ENCODE measurements at places on chromosomes 12 and 14. TPM values are rescaled to one million over a fixed set of nuclear protein-coding genes. Genes with fewer than 3 reads are reported as not detected.

- no peak overlapping the region for H3K4me3 ChIP-seq
- H3K27ac ChIP-seq = no peak overlapping the region
- H3K4me1 ChIP-seq = no peaks in the 10 kb centered on the region
- H3K36me3 ChIP-seq = no peaks in the 10 kb centered on the region
These were observed 15.8 kb downstream of the JAG2 start for GRCh38 chr14:105152794-105153241.

- no peaks in the 10 kb centered on the region for H3K36me3 ChIP-seq
- H3K4me1 ChIP-seq = no peaks in the 10 kb centered on the region
- H3K27ac ChIP-seq = no peak overlapping the region
These were observed 501.0 kb downstream of the RERGL start for GRCh38 chr12:17588968-17589367.

DNA sequence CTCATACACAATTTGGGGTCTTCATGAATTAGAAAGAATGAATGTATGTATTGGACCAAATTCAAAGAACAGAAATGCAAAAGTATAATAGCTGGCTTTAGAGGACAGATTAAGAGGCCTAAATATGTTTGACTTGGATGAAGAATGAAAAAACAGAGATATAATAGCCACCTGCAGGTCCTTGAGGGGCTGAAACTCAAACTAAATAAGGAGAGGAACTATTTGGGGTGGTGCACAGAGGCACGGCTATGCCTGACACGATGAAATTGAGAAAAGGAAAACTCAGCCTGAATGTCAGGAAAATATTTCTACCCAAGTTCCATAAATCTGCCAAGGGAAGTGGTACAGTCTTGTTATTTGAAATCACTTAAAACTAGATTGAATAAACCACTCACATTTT is 222.9 kb upstream of the DDHD1 start:
- H3K27me3 ChIP-seq = no peaks in the 10 kb centered on the region
- no peaks in the 10 kb centered on the region for H3K4me1 ChIP-seq
- H3K27ac ChIP-seq = no peak overlapping the region
- no peak overlapping the region for H3K4me3 ChIP-seq
- H3K36me3 ChIP-seq = no peaks in the 10 kb centered on the region

DNA sequence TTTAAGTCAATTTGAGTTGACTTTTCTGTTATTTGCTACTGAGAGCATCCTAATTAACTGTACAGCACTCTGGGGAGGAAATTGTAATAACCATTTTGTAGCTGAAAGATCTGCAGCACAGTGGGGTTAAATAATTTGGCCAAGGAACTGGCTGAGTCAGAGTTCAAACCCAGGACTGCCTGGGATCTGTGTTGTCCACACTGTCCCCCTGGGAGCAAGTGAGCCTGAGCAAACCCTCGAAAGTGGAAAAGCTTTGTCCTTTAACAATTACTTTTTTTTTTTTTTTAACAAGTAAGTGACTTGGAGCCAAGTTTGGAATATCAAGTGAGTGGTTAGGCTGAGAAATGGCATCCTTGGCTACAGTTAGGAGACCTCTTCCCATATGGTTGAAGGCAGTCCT is 247.2 kb upstream of the CCDC196 start:
- no peak for DNase-seq
- H3K4me1 ChIP-seq = no peaks in the 10 kb centered on the region
- no peaks in the 10 kb centered on the region for H3K36me3 ChIP-seq
- H3K27ac ChIP-seq = no peak overlapping the region
- H3K4me3 ChIP-seq = no peak overlapping the region
- H3K27me3 ChIP-seq = no peaks in the 10 kb centered on the region

DNA sequence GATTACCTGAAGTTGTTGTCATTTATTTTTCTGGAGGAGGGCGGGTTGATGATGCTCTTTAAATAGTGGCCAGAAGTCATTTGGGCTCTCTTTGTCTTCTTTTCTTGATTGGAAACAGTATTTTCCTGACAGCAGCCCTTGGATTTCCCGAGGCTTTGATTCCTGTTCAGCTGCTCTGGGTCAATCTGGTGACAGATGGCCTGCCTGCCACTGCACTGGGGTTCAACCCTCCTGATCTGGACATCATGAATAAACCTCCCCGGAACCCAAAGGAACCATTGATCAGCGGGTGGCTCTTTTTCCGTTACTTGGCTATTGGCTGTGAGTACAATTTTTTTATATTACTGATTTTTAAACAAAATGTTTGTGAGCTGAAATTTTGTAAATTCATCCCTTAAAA is 60.4 kb downstream of the ANAPC7 start:
- H3K27me3 ChIP-seq = no peaks in the 10 kb centered on the region
- no peak overlapping the region for H3K27ac ChIP-seq

The ZBTB39 gene
- total RNA-seq = 10.4 TPM

The CALCOCO1 gene
- 95.1 TPM for total RNA-seq

The ARHGAP9 gene
- total RNA-seq = 4.9 TPM
